H54 (cell line): ENCODE measurements at places on chromosomes 1 and 21.

- DNase-seq: no peak
Observed at GRCh38 chr1:187197685-187198084, 368.9 kb downstream of the PLA2G4A start.

DNA sequence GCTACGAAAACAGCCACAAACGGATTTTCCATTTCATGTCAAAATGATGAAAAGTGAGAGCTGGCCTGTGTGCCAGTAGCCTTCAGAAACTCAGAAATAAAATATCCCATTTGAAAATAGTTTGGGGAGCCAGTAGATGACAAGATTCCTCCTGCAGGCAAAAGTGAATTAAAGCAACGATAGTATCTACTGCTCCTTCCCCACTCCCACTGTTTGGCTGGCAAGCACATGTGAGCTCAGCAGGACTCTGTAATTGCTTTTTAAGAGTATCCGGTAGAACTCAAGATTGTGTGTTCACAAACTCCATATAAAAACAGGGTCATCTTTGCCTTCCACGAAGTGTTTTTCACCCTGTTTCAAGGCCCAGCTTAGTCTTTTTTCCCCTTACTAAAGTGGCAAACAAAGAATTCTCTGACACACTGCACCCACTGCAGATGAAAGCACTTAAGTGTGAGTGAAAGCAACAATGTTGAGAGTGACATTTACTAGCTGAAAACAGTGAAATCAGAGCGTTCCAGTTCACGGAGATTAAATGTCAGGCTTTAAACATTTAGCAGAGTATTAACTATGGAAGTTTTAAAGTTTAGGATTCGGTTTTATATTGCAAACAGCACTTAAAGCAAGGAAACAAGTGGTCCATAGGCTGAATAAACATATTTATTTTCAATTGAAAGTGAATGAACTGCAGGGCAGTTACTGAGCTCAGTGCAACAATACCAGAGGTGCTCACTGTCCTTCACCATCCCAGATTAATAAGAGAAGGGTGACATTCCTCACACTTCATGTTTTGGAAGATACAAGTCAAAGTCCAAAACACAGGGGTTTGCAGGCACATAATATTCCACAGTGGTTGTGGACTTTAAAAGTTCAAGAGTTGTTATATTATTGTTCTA, 70.0 kb downstream of the ALG14 start:
- DNase-seq: no peak

- DNase-seq: peak; percentile 19
Observed at GRCh38 chr1:36924282-36924811, 110.0 kb downstream of the GRIK3 start.

GRCh38 chr1:170670802-170671628, 7.1 kb downstream of the PRRX1 start:
- no peak for DNase-seq

DNA sequence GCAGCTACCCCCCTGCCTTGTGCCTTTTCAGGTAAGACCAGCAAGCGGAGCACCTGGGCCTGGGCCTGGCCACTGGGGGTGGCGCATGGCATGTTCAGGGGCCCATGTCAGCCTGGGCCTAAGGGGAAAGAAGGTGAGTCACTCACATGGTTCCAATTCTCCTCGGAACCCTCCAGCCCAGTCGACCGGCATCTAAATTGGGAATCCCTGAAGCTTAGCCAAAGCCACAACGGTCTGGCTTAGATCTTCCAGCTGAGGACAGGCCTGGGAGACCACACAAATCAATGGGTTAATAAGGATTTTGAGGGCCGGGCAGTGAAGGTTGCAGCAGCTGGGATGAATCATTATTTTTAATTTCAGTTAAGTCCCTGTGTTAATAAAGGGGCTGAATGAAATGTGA, 145.1 kb upstream of the SMYD2 start:
- no peak for DNase-seq

- DNase-seq: no peak
Observed at GRCh38 chr1:204505674-204506200, 10.5 kb upstream of the MDM4 start.

- DNase-seq: no peak
Observed at GRCh38 chr21:34602061-34602460, 12.9 kb downstream of the RCAN1 start.

GRCh38 chr1:65064981-65065380, 83.0 kb upstream of the AK4 start:
- no peak for DNase-seq

- no peak for DNase-seq
Observed at GRCh38 chr1:241810769-241811405, 37.1 kb upstream of the EXO1 start.

- DNase-seq: no peak
Observed at GRCh38 chr21:28633839-28634555, 358.7 kb downstream of the LTN1 start.

DNA sequence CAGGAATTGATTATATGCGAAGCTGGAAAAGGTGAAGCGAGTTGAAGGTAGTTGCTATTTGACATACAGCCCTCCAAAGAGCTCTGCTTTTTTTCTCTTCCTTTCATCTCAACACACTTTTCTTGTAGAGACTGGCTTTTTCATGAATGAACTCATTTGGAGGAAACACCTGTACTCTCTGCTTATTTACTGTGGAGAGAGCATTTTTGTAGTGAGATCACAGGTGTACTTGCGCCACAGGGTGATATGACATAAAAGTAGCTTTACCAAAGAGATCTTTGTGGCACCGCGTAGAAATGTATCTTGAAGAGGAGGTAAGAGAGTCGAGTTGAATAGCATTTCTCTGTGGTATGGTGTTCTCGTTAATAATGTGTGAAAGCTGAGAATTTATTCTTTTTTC, 187.6 kb downstream of the VPS13D start:
- DNase-seq: no peak

- no peak for DNase-seq
Observed at GRCh38 chr1:39063191-39063590, 37.0 kb downstream of the NDUFS5 start.

DNA sequence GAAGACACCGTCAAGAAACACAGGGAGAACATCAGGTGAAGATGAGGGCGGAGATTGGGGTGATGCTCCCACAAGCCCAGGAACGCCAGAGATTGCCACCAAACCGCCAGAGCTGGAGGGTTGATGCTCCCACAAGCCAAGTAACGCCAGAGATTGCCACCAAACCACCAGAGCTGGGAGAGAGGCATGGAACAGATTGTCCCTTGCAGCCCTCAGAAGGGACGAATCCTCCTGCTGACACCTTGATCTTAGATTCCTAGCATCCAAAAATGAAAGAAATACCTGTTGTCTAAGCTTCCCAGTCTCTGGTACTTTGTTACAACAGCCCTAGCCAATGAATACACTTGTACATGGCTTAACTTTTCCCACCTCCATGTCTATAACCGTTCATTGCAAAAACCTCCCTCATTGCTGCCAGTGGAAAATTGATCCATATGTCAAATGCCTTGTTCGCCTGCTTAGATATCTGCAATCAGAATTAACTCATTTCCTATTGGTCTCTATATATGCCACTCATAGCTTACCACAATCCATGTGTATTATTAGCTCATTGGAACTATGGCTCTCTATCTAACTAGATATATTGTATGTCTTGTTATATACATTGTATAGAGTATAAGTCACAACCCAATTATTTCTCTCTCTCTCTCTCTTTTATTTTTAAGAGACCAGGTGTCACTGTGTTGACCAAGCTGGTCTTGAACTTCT, 127.4 kb downstream of the ADSS2 start:
- DNase-seq: no peak

DNA sequence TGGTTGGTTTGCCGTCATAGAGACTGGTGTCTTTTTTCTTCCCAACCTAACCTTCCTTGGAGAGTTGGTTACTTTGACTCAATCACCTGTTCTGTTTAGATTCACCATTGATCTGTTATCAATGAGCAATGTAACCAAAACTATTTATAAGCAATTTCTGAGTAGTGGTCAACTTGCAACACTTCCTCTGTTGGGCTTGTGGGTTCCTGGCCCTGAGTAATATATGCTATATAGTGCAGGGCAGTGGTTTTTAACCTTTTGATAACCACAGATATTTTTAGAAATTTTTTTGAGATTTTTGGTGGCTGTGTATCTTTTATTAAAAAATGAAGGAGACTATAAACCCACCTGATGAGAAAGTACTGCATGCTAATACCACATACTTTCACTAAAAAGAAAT, 9.4 kb upstream of the XCL1 start:
- DNase-seq: no peak

DNA sequence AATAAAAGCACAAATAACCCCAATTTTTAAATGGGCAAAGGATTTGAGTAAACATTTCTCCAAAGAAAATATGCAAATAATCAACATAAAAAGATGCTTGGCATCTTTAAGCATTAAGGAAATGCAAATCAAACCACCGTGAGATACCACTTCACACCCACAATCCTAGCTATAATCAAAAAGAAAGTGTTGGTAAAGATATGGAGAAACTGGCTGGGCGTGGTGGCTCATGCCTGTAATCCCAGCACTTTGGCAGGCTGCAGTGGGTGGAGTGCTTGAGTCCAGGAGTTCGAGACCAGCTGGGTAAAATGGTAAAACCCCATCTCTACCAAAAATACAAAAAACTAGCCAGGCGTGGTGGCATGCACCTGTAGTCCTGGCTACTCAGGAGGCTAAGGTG, 16.9 kb downstream of the ARHGEF11 start:
- no peak for DNase-seq
